ENCODE measurements at places on chromosomes 7 and 10.

- DNase-seq = no peak
These were observed 4.1 kb upstream of the BMPR1A start for GRCh38 chr10:86752311-86752710.

GRCh38 chr7:149846436-149847046 is 8.4 kb downstream of the ZNF862 start:
- no peak for DNase-seq

GRCh38 chr10:75592151-75592787 is 160.8 kb downstream of the LRMDA start:
- DNase-seq = no peak

GRCh38 chr10:4240608-4241197 is 455.7 kb upstream of the KLF6 start:
- DNase-seq = no peak

DNA sequence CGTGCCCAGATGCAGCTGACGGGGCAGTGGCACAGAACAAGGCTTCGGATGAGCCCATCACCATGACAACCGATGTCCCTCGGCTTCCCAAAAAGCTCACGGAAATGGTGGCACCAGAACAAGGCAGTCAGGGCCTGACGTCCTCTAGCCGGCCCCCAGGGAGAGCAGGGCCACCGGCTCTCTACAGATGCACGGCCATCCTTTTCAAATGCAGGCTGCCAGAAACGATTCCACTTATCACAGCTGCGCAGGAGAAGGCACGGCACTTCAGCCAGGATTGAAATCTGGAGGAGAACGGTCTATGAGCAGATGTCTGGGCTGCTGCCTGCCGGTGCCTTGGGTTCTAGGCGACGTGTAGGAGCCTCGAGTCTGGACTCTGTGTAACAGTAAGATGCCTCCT is 223.8 kb downstream of the ZMYND11 start:
- no peak for DNase-seq

DNA sequence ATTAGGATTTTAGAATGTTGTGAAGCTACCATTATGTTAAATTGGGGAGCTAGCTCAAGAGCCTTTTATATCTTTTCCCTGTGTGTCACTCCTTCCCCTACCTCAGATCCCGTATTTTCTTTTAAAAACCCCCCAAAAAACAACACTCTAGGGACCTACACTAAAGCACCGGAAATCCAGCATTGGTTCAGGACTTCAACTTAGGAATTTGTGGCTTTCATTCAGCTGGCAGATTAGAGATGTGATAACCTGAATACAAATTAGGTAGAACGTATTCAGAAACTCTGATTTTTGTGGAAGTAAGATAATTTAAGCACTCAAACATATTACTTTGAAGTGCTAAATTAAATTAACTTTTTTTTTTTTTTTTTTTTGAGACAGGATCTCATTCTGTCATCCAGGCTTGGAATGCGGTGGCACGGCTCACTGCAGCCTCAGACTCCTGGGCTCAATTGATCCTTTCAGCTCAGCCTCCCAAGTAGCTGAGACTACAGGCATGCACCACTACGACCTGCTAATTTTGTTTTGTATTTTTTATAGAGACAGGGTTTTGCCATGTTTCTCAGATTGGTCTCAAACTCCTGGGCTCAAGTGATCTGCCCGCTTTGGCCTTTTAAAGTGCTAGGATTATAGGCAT is 6.8 kb downstream of the TBC1D12 start:
- no peak for DNase-seq

- no peak for DNase-seq
These were observed 37.0 kb upstream of the LRRC17 start for GRCh38 chr7:102875700-102876295.

- no peak for DNase-seq
These were observed 128.4 kb upstream of the PHYHIPL start for GRCh38 chr10:59047957-59048618.

DNA sequence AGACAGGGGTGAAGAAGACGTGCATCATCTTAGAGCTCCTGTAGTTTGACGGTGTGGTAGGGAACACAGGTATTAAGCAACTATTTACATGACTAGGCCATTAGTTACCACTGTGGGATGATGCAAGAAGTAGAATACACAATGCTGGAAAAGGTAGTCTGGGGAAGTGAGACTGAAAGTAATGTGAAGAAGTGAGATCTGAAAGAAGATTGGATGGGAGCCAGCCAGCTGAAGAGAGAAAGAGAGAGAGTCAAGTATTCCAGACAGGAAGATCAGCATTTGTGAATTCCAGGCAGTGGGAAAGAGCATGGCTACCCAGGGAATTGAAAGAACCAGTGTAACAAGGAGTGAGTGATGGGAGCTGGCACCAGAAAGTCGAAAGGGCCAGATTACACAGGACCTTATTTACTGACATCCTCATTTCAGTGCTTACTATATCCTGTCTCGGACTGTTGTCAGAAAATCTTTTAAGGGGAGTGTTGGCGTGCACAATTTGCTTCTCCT is 4.0 kb upstream of the CFAP58 start:
- DNase-seq = no peak

DNA sequence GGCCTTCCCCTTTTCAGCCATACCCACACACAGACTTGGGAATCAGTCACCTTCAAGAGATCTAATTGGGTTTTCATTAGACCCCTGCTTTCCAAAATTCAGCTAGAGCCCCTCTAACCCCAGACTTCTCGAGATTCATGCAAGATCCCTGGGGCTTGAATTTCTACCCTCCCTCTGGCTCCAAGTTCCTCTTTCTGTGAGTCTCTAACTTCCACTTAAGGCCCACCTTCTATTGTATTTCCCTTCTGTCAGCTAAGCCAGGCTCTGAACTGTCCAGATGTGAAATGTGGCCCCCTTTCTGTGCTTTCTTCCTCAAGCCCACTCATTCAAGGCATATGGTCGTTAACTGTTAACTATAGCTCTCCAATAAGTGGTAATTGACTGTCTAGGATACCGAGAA is 132.2 kb downstream of the ZNF365 start:
- DNase-seq = no peak

GRCh38 chr7:143891457-143891856 is 10.5 kb downstream of the TCAF1 start:
- DNase-seq = no peak

DNA sequence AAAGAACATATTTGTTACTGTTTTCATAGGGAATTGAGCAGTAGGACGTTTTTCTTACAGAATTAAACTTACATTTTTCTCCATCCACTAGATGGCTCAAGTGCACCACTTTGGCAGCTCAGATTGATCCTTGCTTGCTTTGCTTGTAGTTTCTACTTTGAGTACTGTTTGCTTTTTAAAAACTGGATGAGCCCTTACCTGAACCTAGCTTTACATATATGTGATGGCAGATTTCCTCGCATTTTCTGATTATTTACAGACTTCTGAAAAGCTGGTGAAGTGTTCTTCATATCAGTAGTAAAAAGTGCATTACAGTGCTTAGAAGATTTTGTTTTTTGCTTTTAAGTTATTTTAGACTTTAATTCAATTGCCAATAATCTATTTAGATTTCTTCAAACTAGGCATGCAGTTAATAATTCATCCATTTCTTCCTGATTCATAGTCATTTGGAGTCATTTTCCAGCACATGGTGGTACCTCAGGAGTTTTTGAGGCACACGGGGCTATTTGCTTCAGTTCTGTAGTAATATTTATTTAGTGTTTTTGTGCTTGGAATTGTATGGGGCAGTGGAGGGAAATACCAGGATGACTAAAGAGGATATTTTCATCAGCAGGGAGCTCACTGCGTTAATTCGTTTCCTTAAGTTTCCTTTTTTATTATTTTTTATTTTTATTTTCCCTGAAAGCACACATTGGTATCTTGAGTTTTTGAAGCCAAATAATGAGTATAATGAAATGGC is 57.3 kb downstream of the MAPK8 start:
- DNase-seq = peak; percentile 40

GRCh38 chr10:21506351-21506750 is 19.1 kb downstream of the SKIDA1 start:
- DNase-seq = no peak

GRCh38 chr7:17234398-17235031 is 63.9 kb upstream of the AHR start:
- peak; percentile 96 for DNase-seq

GRCh38 chr10:88116971-88117626 is 253.7 kb downstream of the PTEN start:
- DNase-seq = no peak

GRCh38 chr10:52523696-52524095 is 209.6 kb downstream of the DKK1 start:
- DNase-seq = no peak

DNA sequence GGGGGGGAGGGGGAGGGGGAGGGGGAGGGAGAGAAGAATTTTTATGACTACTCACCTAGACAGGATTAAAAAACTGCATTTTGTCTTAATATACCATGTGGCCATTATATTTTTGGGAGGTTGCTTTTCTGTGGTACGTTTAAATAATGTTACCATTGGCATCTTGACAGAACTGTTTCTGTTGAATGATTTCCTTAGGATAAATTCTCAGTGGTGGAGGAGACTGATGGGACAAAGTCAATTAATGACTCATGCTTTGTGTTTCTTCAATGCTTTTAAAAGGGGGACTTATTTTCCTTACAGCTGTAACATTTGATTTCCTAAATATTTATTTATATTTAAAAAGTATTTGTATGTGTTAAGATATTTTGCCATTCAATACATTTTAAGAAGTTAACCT is 13.7 kb downstream of the AGR2 start:
- DNase-seq = no peak

- DNase-seq = no peak
These were observed 36.3 kb upstream of the RNF32 start for GRCh38 chr7:156604311-156604710.

- no peak for DNase-seq
These were observed 30.3 kb upstream of the TPK1 start for GRCh38 chr7:144866189-144866588.

- peak; percentile 30 for DNase-seq
These were observed at the start of gene DENND11 for GRCh38 chr7:141702047-141702567. Gene DENND11 (minus strand): TSS chr7:141702166. CDS start chr7:141702153, 13 bp downstream.

Data from CD4-positive, alpha-beta T cell treated with Interleukin-4 for 4 hours (primary cell).